ENCODE measurements at places on chromosomes 7 and 10.
A peak's percentile ranks its signal among the peaks of the same experiment; 100 is the strongest.

- no peak for DNase-seq
These were observed 81.1 kb upstream of the PRKG1 start for GRCh38 chr10:50992972-50993766.

DNA sequence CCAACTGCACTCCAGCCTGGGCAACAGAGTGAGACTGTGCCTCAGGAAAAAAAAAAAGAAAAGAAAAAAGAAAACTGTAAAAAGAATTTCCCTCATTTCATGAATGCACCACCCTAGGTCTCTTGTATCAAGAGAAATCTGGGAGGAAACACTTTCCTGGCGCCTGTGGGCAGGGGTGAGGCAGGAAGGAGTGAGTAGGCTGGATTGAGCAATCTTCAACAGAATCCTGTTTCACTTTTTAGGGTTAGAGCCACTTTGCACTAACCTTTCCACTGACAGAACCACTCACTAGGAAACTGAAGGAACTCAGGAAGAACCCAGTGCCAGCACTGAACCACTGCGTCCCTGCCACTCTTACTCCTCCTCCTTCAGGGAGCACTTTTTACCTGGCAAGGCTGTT is 282.1 kb downstream of the CCDC3 start:
- no peak for DNase-seq

GRCh38 chr10:105239311-105240219 is 598.5 kb downstream of the SORCS3 start:
- no peak for DNase-seq

DNA sequence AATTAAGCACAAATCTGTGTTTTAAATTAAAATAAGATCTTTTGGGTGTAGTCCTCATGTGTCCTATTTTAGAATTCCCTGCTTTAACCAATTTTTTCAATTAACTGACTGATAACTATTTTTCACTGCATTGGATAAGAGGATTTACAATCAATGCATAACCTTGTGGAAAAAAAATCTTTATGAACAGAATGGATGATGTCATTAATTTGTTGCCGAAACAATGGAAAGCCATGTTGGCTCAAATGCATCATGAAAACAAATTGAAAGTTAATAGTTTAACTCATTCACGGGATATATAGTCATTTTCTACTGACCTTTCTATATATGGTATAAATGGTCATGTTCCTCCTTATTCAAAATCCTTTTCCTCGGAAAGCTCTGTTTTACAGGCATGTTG is 82.3 kb downstream of the PRLHR start:
- no peak for DNase-seq

GRCh38 chr7:99373091-99374066 is 1.2 kb upstream of the ARPC1B start:
- no peak for DNase-seq

- DNase-seq = no peak
These were observed 47.4 kb upstream of the GNAI1 start for GRCh38 chr7:80087051-80087770.

DNA sequence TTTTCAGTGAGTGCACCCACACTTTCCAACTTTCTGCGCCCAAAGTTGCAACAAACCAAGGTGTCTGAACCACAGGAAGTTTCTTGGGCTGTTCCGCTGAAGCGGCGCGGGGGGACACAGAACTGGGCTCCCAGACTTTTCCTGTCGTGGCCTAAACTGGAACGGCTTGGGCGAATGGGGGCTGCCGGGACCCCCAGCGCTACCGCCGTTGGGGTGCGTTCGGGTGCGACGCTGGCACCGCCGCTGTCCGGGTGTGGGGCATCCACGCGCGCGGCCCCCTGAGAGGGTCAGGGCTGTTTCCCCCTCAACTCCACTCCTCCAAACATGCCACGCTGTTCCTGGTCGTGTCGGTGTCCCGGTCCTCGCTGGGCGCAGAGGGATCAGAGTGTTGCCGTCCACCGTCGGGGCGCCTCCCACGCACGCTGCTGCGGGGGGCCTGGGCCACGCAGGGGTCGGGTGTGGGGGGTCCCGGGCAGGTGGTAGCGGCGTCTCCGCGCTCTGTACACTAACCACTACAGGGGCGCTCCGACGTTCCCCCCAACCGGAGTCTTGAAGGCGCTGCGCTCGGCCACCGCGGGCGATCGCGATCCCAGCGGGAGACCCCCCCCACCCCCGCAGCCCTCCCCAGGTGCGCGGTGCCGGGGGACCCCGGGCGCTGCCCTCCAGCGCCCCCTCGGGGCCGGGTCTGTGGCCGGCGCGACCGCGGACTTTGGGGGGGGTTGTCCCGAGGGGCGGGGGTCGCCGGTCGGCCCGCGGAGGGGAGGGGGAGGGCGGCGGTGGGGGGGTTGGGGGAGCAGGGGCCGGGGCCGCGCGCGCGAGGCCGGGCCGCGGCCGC is 2.2 kb upstream of the CUX1 start:
- DNase-seq = no peak

DNA sequence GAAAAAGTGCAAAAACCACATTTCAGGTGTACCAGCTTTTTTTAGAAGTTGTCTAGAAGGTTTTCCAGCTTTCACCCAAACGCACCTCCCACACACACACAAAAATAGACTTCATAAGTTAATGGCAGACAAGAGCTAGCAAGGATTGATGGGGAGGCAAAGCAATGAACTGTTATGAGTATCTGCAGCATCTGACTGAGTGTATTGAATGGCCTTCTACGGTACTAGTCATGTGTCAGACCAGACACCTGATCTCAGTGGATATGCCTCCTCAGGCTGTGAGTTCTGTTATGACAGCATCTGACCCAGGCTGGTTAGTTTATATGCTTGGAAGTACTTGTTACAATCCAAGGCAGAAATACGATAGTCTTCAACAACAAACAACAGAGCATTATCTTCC is 406.1 kb upstream of the AUTS2 start:
- no peak for DNase-seq

- no peak for DNase-seq
These were observed 129.1 kb downstream of the SND1 start for GRCh38 chr7:127781081-127781480.

DNA sequence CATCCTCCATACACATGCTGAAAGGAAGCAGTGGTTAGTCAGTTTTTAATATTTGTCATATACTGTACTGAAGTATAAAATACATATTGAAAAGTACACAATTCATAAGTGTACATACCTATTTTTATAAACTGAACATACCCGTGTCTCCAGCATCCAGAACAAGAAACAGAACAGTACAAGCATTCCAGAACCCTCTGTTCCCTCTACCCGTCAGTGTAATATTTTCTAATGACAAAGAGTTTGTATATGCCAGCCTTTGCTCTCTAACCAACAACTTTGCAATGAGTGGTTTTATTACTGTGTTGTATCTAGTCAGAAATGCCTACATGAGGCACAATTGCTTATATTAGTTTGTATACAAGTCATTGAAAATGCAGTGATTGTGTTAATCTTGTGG is 18.7 kb upstream of the RAB18 start:
- DNase-seq = no peak

GRCh38 chr10:26621889-26622711 is 75.4 kb upstream of the PDSS1 start:
- peak; percentile 3 for DNase-seq

DNA sequence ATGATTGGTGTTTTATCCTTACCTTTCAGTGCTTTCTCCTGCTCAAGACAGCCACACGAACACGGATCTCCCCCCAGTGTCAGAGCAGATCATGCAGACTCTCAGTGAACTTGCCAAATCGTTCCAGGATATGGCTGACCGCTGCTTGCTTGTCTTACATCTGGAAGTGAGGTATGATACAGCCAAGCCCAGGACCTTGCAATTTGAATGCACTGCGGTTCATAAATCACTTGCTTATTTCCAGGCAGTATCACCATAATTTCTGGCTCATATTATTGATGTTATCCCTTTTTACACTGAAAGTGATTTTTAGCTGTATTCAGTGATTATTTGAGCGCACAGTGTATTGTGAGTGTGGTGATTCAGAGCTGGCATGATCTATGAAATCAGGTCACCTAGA is 129.7 kb upstream of the LRGUK start:
- DNase-seq = no peak

GRCh38 chr7:707296-708000 is 19.1 kb upstream of the DNAAF5 start:
- DNase-seq = no peak

DNA sequence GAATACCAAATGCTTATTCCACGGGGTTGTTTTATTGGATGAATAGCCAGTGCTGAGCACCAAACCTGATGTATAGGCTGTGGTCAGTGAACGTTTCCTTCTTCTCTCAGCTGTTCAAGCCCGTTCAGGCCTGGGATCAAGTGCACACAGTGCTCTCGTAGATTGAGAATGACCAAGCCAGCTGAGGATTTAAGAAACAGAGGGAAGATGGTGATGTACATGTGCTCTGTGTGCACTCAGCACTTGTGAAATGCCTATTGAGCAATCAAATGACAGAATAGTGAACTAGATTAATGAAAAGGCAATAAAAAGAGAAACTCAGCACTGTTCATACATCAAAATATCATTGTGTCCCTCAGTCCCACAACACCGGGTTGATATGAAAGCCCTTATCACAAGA is 302.5 kb downstream of the BMPER start:
- DNase-seq = no peak

GRCh38 chr7:28375729-28376128 is 36.6 kb upstream of the CREB5 start:
- DNase-seq = no peak

GRCh38 chr7:1698201-1698600 is 28.1 kb downstream of the ELFN1 start:
- no peak for DNase-seq

- no peak for DNase-seq
These were observed 12.0 kb downstream of the VAX1 start for GRCh38 chr10:117126034-117126433.

- DNase-seq = no peak
These were observed 110.0 kb upstream of the JCAD start for GRCh38 chr10:30169342-30169741.

DNA sequence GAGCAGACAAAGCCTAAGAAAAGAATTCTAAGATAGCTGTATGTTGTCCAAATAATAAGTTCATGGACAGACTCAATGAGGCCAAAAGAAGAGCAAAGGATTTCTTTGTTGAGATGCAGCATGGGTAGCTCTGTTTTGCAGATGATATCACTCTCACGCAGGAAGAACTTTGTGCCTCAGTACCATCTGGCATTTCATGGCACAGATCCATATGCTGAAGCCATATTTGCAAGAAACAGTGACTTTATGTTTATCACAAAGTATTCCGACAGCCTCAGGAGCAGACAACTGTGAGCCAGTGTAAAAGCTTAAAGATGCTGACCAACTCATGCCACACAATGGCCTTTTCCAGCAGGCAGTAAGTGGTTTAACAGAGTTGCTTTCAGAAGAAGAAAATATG is 45.5 kb upstream of the RNF148 start:
- no peak for DNase-seq

DNA sequence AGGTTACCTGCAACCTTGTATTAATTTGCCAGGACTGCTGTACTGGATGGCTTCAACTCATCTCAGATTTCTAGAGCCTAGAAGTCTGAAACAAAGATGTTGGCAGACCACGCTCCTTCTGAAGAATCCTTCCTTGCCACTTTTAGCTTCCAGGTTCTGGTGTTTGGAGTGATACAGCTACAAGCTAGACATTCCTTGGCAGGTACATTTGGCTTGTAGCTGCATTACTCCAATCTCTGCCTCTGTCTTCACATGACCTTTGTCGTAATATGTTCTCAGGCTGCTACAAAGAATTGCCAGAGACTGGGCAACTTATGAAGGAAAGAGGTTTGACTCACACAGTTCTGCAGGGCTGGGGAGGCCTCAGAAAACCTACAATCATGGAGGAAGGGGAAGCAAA is 146.3 kb downstream of the GALNT17 start:
- DNase-seq = no peak

DNA sequence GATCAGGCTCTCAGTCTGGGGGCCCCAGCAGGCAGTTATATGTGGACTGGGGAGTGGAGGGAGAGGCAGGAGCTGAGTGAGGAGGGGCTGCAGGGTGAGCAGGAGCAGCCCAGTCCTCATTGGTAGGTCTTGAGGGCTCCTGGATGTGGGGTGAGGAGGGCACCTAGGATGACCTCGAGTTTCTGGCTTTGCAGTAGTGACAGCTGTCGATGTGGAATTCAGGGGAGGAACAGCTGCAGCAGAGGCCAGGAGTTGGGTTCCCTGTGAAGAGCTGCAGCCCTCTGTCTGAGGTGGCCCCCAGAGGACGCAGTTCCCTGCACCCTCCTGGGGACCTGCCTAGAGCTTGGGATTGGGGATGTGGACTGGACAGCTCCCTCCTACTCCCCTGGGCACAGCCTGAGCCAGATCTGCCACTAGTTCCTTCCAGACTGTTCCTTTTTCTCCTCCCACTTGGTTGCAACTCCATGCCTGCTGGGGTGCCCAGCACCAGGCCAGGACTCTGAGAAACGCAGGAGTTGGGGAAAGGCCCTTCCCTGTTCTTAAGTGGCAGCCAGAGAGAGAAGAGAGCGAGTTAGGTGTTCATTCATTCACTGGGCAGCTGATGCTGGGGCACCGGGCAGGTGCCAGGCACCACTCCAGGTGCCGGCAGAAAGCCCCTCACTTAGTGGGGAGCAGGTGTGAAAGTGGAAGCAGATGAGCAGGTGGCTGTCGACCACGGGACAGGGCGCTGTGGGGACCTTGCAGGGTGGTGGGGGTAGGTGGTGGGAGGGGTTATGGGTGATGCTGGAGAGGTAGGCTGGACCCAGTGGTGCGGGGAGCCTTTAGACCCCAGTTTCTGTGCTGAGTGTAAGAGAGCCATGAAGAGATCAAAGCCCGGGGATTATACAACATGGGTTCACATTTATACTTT is 57.9 kb downstream of the PRF1 start:
- no peak for DNase-seq

- peak; percentile 4 for DNase-seq
These were observed 757 bp downstream of the ANKIB1 start for GRCh38 chr7:92246360-92247101.

- peak; percentile 6 for DNase-seq
These were observed 10.9 kb upstream of the GDF2 start for GRCh38 chr10:47311193-47311931.

DNA sequence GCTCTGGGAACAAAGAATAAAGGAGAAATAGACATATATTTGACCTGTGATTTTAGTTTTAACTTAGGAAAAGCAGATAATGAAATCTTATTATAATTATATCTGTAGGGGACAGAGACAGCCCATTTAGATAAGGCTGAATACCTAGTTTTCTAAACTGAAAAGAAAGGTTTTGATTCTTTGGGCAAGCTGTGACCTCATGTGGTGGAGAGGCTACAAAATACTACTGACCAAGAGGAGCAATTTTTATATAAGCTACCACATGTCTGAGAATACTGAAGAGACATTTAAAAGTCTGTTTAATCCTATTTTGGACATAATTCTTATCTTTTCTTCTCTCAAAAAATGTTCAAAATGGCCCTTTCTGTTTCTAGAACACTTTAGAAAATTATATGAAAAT is 271.0 kb downstream of the MTERF1 start:
- no peak for DNase-seq

Data from stimulated activated CD8-positive, alpha-beta memory T cell treated with anti-CD3 and anti-CD28 coated beads, Interleukin-15, amount 100 ng/mL, for 48 hours (primary cell).